Stimulated activated CD8-positive, alpha-beta memory T cell treated with anti-CD3 and anti-CD28 coated beads, Interleukin-4, amount 100 ng/mL, for 1 hour (primary cell): ENCODE measurements at places on chromosomes 11 and 22.
A peak's percentile ranks its signal among the peaks of the same experiment; 100 is the strongest.

- no peak for DNase-seq
Measured at GRCh38 chr11:102600666-102601065, 24.5 kb downstream of the MMP20 start.

DNA sequence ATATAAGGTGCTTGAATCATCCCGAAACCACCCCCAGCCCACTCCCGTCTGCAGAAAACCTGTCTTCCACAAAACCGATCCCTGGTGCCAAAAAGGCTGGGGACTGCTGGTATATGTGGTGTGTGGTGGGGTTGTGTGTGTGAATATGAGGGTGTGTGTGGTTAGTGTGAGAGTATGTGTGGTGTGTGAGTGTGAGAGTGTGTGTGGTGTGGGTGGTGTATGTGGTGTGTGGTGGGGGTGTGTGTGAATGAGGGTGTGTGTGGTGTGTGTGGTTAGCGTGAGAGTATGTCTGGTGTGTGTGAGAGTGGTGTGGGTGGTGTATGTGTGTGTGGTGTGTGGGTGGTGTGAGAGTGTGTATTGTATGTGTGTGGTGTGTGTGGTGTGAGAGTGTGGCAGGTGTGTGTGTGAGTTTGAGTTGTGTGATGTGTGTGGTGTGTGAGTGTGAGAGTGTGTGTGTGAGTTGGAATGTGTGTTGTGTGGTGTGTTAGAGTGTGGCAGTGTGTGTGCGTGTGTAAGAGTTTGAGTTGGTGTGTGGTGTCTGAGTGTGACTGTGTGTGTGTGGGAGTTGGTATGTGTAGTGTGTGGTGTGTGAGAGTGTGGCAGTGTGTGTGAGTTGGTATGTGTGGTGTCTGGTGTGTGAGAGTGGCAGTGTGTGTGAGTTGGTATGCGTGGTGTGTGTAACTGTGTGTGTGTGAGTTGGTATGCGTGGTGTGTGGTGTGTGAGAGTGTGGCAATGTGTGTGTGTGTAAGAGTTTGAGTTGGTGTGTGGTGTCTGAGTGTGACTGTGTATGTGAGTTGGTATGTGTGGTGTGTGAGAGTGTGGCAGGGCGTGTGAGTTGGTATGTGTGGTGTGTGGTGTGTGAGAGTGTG, 6.5 kb downstream of the UPK3A start:
- DNase-seq: no peak

GRCh38 chr11:126732981-126733380, 267.6 kb downstream of the KIRREL3 start:
- DNase-seq: no peak

DNA sequence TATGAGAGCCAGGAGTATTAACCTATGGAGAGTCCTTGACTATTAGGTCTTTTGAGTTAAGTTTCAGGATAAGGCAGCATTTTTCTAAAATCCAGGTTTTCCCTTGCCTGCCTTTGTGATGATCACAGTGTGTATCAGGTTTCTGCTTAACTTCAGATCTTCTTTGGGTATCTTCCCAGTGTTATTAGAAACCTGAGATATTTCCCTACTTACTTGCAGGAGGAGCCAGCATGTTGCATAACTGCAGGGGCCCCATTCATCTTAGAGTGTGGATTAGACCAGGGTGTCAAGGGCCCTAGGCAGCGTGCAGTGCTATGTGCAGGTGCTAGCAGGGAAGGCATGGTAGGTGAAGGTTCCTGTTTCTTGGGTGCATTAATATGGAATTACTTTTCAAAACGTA, 69.5 kb downstream of the ZNRF3 start:
- DNase-seq: no peak

DNA sequence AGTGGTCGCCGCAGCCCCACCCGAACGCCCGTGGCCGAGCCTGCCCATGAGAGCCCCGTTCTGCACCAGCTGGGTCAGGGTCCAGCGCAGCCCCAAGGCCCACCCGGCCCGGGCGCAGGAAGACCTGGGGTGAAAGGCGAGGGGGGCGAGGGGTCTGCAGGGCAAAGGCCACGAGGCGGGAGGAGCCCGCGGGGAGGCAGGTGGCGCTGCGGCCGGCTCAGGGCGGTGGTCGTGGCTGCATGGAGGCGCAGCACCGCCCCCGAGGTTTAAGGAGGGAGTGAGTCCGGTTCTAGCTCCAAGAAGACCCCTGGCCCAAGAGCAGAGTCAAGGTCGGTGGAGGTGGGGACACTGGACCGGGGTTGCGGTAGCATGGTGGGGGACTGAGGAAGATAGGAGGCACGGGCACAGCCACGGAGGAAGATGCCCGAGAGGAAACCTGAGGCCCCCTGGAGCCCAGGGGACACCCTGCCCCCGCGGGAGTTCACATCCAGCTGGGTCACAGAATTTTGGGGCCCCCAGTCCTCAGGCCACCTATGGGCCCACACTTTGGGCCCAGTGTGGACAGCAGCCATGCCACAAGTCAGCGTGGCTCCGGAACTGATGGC, 514 bp upstream of the HDAC10 start:
- no peak for DNase-seq

- DNase-seq: no peak
Measured at GRCh38 chr11:59724066-59724465, 10.4 kb upstream of the OR10V1 start.

DNA sequence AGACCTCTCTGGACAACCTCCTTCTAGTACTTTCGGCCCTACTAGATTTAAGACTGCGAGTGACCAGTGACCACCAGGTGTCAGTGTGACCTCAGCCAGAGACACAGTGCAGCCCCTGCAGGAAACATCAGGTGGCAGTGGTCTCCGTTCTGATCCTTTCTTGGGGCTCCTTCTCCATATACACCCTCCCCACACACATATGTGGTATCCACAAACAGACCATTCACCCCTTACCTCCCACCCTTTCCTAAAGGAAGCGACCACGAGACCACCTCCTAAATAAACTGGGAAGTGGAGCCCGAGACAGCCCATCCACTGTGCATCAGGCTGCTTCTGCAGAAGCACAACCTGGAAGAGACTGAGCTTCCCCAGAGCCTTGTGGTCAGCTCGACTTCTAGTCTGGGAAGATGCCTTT, 38.5 kb upstream of the CYP2D6 start:
- DNase-seq: peak; percentile 21

- no peak for DNase-seq
Measured at GRCh38 chr22:18060646-18061620, 16.9 kb upstream of the PEX26 start.

GRCh38 chr11:2802389-2803185, 83.0 kb downstream of the CDKN1C start:
- DNase-seq: no peak

GRCh38 chr11:100703801-100704575, 16.9 kb downstream of the ARHGAP42 start:
- DNase-seq: no peak

GRCh38 chr22:44755956-44756361, 3.6 kb downstream of the ARHGAP8 start:
- DNase-seq: no peak

DNA sequence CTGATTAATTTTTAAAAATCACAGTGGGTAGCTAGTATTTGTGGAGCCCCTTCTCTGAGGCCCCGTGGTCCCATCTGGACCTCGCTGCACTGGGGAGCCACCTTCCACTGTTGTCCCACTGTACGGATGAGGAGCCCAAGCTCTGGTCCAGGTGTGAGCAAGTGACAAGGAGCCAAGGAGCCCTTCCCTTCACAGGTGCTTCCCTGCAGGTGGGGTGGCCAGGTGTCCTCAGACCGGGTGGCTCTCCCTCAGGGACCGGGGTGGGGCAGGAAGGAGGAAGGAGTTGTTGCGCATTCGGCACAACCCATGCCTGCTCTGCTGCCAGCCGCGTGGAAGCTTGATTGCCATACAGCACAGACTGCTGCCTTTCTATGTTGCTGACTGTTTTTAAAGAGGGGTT, 10.4 kb upstream of the SEPTIN5 start:
- DNase-seq: no peak

- no peak for DNase-seq
Measured at GRCh38 chr11:19953909-19954308, 206.4 kb downstream of the DBX1 start.

DNA sequence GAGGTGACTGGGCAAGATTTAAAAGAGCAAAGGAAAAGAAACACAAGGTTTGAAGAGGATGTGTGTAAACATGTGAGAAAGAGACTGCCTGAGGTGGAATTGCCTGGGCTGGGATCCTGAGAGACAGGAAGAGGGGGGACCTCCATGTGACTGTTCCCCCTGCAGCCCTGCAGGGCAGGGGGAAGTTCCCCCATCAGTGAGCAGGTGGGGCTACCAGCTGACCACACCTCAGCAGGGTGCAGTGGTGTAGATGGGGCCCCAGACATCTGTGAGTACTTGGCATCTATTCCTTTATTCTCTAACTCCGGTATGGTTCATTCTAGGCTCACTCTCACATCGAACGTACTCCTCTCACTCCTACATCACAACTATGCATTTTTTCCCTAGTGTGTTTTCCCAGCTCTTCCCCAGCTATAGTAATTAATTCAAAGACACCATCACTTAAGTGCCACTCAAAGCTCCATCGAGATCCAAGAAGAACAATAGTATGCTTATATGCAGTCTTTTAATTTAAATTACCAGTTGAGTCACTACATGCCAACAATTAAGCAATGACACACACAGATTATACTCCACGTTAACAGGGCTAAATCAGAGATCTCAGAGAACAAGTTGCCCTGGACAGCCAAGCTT, 42.7 kb downstream of the LGR4 start:
- DNase-seq: no peak

DNA sequence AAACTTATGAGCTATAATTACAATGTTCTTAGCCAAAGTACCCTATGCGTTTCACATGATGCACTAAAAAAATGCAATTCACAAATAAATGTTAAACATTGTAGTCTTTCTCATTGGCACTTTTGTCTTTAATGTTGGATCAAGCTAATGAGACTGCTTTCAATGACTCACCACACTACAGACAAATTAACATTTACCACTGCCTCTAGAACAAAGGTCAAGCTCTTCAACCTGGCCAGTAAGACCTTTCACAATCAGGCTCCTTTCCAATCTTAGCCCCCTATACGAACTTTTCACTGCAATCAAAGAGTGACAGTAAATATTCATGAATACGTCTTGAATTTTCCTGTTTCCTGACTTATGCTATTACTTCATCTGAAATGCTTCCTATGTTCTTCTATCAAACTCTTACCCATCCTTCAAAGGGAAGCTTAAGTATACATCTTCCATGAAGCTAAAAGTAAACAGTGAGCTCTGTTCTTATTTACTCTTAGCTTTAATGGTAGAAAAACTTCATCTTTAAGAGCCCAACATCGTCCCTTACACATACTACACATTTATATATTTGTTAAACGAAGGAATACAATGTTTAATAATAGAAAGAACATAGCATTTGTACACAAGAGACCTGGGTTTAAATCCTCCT, 326.6 kb upstream of the PITPNB start:
- no peak for DNase-seq

DNA sequence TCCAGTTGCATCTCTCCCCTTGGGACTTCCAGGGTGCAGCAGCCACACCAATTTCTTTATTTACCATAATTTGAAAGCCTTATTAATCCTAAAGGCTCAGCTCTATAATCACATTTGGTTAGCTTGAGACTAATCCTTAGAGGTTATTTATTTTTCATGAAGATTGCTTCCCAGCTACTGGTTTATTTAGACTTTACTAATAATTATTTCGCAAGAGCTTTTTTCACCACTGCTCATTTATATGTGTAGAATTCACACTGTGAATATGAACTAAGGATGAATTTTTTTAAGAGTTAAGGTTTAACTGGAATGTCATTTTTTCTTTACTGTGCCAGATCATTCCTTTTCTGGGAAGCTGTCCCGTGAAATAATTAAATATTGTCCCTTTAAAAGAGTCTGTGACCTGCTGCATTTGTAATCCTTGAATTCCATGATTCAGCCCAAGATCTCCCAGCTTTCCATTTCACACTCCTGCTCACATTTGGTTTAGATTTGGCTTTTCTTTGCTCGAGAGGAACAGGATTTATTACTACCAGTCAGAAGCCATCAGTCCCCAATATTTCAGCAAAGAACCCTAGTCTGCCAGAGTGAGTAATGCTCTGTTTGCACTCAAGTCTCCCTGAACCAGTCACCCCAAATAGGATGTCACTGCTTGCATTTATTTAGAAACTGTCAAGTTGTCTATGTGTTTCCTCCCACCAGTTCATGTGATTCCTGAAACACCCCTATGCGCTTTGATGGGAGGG, 4.4 kb upstream of the CD44 start:
- no peak for DNase-seq

DNA sequence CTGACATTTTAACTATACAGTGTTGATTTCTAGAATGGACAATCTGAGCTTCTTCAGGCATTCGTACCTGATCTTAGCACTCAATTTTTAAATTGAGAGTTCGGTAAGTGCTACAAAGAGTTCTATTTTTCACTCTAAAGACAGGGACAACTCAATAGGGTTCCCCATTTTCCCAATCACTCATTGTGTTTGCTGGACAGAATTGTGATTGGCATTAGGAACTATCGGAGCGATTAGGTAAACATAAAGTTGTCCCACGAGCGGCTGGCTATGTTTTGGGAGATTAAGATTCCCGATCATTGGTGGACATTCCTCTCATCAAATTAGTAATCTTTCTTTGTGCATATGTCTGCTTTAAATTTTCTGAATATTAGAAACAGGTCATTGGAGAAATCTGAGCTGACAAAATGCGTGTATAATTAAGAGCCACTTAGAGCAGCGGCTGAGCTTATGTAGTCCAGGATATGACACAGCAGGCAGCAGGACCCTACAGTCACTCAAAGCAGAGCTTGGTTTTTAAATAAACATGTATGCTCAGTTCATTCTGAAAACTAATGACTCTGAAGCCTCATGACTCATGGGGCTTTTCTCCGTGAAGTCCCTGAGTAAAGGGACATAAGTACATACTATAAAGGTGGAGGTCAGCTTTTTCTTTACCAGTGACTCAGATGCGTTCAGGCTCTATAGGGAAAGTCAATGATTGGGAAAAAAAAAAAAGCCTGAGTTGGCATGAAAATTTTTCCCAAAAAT, 109.4 kb downstream of the GRIA4 start:
- DNase-seq: no peak

- no peak for DNase-seq
Measured at GRCh38 chr11:122764371-122765090, 73.8 kb upstream of the CRTAM start.

DNA sequence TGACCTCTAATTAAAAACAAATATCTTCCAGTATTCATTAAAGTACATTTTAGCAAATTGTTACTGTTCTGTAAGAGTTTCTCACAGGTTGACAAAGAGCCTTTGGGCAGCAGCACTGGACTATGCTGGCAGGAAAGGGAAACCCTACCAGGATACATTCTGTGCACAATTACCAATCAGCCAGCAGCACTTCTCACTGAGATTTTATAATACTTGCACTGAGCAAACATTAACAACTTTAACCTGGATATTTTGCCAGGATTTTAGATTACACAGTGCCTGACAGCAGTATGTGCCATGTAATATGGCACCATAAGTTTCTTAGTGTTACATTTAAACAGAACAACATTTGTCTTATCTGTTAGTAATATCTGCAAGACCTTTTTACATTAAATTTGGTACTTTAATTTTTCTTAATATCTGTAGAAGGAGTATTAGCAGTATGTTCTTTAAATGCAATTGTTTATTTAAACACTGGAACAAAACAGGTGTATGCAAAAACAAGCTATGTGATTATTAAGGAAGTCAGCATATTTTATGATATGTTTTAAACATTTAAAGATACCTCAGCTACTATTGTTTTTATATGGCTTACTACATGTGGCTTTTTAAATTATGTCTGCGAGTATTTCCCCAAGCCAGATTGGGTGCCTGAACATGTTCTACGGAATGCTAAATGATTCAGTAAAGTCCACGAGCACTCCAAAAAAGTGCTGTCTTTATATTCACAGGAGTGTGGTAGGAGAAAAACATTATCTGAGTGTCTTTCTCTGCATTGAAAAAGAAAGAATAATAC, 699.0 kb upstream of the LUZP2 start:
- no peak for DNase-seq
